ENCODE measurements at places on chromosomes 7 and 10.

GRCh38 chr7:135459076-135459475 lies 50.8 kb downstream of the CNOT4 start:
- DNase-seq = no peak

DNA sequence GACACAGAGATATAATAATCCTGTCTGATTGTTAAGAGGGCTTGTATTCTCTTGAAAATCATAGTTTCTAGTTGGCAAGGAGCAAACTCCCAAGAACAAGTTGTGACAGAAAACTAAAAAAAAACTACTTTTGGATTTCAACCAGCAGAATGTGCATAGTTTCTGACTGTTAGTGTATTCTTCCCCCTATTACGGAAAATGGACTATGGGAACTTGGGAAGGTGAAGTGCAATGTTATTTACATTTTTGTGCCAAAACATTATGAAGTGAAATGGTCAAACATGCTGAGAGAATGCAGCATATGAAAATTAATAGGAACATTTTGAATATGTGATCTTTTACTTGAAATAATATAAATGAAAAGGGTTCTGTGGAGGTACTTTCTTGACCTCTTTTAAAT lies 660.8 kb downstream of the SUGCT start:
- no peak for DNase-seq

DNA sequence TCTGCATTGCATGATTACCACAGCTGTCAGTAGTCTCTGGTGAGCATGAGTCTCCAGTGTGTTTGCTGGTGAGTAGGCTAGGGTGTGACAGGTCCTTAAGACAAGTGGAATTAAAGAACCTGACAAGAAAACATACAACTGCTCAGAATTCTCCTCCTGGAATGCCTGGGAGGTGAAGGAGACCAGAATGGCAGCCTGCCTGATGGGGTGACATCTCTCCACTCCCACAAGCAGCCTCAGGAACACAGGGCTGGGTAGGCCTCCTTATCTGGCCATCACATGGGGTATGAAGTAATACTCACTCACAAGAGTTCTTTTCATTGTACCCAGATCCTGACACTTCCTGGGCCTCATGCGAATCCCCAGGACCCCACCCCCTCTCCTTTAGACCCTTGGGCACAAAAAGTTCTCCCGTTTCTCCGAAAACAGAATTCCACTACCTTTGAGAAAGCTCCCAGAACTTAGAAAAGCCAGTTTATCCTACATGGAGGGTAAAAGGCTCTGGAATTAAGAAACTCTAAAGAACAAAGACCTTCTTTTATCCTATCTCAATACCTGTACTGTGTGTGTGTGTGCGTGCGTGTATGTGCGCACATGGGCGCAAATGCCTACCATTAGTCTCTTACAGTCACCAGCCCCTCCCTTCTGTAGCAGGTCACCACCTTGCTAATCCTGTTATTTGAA lies 33.4 kb upstream of the C1GALT1 start:
- no peak for DNase-seq

GRCh38 chr10:113895018-113895417 lies 40.6 kb downstream of the NHLRC2 start:
- DNase-seq = no peak

GRCh38 chr10:19847321-19847720 lies 31.1 kb downstream of the PLXDC2 start:
- no peak for DNase-seq

- no peak for DNase-seq
These were observed 100.8 kb downstream of the LRRC18 start for GRCh38 chr10:48838834-48839233.

- no peak for DNase-seq
These were observed 101.5 kb upstream of the PRSS1 start for GRCh38 chr7:142647749-142648148.

- DNase-seq = no peak
These were observed 72.3 kb upstream of the DNAJB12 start for GRCh38 chr10:72426986-72427385.

- DNase-seq = no peak
These were observed 36.0 kb downstream of the COL17A1 start for GRCh38 chr10:104049504-104050250.

- DNase-seq = no peak
These were observed 299.2 kb upstream of the ZMIZ1 start for GRCh38 chr10:78769526-78769925.

DNA sequence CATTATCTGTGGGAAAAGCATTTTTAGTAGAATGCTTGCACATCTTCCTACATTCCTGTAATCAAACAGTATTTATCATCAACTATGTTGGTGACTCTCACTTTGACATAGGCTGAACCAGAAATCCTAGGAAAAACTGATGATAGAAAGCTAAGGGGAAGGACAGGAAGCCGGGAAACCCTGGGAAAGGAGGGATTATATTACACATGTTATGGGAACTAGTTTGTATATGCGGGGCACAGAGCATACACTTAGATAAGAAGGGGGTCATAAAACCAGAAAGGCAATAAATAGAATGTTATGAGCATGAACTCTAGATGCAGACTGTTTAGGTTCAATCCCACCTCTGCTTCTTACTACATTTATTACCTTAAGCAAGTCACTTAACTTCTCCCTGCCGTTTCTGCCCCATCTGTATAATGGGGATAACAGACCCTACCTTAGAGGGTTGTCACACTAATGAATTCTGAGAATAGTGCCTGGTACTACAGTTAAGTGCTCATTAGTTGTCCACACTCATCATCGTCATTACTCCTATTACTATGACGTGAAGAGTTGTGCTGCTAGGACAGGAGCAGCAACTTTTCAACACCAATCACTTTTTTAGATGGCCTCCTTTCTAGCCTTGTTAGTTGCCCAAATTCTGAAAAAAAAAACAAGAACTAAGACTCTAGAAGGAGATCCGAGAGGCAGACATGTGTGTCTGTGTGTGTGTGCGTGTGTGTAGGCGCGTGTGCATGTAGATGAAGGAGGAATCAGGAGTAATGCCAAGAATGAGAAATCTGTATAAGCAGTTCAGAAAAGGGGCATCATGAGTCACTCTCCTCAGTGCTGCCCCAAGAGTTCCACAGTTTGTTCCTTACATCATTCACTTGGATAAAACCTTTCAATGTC lies 52.2 kb downstream of the KMT2C start:
- no peak for DNase-seq

- no peak for DNase-seq
These were observed 330.0 kb upstream of the GLI3 start for GRCh38 chr7:42567051-42567450.

GRCh38 chr7:35424869-35425495 lies 171.1 kb upstream of the TBX20 start:
- DNase-seq = peak; percentile 72

DNA sequence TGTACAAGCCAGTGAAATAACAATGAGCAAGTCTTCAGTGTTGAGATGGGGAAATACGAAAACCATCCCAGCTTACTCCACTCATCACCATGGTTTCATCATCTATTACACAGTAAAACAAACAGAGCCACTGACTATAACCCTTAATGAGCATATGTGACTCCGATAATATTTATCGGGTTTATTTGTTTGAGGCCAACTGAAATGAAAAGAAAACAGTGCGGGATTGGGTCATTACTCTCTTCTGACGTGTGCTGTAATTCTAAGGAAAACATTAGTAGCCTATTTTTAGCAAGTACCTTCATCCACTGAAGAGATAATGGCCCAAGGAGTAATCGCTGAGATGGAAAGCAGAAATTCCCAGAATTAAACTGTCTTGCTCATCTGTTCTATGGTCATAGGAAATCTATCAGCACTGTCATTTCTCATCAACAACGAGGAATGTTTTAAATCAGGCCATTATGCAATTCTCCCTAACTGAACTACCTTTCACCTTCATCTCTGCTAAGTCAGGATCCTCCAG lies 716.5 kb downstream of the INHBA start:
- DNase-seq = no peak

DNA sequence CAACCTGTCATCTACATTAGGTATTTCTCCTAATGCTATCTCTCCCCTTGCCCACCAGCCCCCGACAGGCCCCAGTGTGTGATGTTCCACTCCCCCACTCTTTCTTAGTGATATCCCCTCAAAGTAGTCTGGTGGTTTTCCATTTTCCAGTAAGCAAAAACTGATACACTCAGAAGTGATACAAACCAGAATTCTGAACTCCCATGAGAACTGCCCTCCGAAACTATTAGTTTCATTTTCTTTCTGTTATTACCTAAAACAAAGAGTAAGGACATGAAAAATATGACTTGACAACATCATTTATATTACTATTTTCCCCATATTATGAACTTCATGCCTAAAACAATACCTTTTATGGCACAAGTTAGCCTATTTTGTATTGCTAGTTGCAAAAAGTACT lies 175.0 kb downstream of the OTUD1 start:
- no peak for DNase-seq

DNA sequence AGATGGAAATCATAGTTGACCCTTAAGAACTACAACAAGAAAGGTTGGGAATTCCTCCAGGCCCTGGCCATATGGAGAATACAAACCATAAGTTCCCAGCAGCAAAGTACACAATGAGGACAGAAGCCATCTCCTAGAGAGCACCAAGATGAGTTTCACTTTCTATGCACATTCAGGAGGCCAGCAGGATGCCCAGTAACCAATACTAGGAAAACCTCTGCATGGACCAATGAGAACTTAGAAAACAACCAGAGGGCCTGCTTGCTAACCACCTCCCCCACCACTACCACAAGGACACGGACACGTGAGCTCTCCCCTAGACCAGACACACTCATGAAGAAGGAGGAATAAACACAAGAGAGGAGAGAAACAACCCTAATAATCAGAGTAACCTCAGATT lies 56.3 kb downstream of the IFIT5 start:
- no peak for DNase-seq

- DNase-seq = no peak
These were observed 66.4 kb upstream of the IFRD1 start for GRCh38 chr7:112383671-112384417.

- no peak for DNase-seq
These were observed 29.1 kb downstream of the INPP5F start for GRCh38 chr10:119754936-119755335.

DNA sequence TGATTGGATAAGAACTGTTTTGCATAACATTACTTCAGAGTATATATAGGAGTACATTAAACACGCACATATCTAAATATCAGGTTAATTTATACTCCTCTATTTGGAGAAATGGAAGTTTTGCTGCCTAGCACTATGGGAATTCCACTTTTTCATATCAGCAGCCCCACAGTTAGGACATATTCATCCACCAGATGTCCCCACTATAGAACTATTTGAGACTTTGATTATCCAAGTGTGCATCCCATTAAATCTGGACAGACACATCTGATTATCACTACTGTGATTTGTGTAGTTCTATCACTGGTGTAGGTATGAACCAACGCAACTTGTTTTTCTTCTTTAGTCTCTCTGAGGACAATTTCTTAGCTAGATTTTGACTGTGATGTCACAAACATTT lies 345.7 kb downstream of the THSD7A start:
- no peak for DNase-seq

DNA sequence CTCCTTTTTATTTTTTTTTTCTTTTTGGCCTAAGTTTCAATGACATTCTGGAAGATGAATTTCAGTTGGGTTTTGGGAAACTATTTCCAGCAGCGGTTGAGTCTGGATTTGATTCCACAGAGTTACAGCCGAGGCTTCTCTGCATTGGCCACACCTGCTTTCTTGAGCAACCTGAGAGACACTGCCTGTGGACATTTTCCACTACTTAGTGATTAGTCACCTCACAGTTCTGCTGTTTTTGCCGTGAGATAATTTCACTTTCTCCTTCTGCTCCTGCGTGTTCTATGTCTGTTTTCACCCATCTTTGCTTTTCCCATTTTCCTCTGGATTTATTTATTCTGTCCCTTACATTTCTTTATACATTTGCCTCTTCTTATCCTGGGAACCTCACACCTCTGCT lies 243.0 kb downstream of the BICC1 start:
- DNase-seq = no peak

DNA sequence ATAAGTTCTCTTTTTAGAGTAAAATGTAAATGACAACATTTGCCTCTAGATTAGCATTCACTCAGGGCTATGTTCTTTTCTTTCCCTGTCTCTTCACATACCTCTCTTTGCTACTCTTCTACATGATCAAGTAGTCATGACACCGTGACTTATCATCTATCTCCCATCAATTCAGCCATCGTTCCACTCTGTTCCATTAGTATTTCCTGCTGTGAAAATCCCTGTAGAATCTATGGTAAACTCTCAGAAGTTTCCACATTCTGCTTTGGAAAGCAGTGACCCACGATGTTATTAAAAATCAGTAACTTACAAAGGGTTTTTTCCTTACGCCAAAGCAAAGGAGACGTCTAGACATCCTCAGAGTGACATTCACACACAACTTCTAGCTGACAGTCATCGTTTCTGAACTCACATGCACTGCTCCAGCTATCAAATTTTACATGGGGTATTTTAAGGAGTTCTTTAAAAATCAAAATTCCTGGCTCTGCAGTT lies 135.6 kb downstream of the SEMA3C start:
- DNase-seq = no peak

DNA sequence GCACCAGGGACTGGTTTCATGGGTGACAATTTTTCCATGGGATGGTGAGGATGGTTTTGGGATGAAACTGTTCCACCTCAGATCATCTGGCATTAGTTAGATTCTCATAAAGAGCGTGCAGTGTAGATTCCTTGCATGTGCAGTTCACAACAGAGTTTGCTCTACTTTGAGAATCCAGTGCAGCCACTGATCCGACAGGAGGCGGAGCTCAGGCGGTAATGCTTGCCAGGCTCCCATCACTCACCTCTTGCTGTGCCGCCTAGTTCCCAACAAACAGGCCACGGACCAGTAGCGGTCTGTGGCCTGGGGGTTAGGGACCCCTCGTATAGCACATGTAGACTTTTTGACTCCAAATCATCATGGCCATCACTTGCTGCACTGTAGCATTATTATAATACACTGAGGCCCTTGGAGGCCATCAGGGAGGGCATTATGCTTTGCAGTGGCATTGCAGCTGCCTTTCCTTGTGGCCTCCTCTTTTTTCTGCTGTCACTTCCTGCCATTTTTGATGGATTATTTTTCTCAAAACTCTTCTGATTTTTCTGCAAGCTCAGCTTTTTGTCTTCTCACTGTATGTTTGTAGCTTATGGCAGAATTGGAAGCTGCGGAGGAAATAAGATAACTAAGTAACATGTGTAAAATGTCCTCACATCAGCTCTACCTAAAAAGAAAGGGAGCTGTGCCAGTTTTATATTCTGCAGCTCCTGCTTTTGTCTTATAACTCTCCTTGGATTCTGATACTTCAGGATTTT lies 18.5 kb downstream of the CSGALNACT2 start:
- DNase-seq = no peak

- DNase-seq = no peak
These were observed 34.0 kb upstream of the SFTPD start for GRCh38 chr10:79982861-79983260.

- DNase-seq = no peak
These were observed 72.3 kb upstream of the ACBD5 start for GRCh38 chr10:27312854-27313253.

- DNase-seq = no peak
These were observed 29.7 kb downstream of the CCDC6 start for GRCh38 chr10:59876695-59877094.

Measured in Right ventricle myocardium inferior (tissue), 1 donor.